Aorta (tissue), 5 donors: ENCODE measurements at places on chromosomes 16 and 17. TPM values are rescaled to one million over a fixed set of nuclear protein-coding genes. Genes with fewer than 3 reads are reported as not detected.

GGT6 gene
- not detected for total RNA-seq

WDR45B gene
- total RNA-seq: 75.4 TPM

MARCHF10 gene
- not detected for total RNA-seq

GOSR2 gene
- 57.1 TPM for total RNA-seq
